IMR-90 (cell line): ENCODE measurements at places on chromosomes 2 and 18. TPM values are rescaled to one million over a fixed set of nuclear protein-coding genes. Genes with fewer than 3 reads are reported as not detected.

GRCh38 chr18:76613755-76614120 is 118.7 kb upstream of the ZNF516 start:
- DNase-seq = no peak
- H3K27ac ChIP-seq = no peak overlapping the region
- H3K4me3 ChIP-seq = no peak overlapping the region
- no peaks in the 10 kb centered on the region for H3K27me3 ChIP-seq

ALLC gene
- total RNA-seq = not detected in 2 replicates

GRCh38 chr2:8487461-8487932 is 194.4 kb upstream of the ID2 start:
- DNase-seq = no peak
- H3K4me1 ChIP-seq = no peaks in the 10 kb centered on the region
- no peaks in the 10 kb centered on the region for H3K36me3 ChIP-seq

GRCh38 chr2:205644018-205644417 is 38.3 kb upstream of the NRP2 start:
- peaks cover 3% of the 10 kb centered on the region for H3K4me1 ChIP-seq
- DNase-seq = peak; percentile 48
- H3K27ac ChIP-seq = no peak overlapping the region
- H3K4me3 ChIP-seq = no peak overlapping the region
- no peaks in the 10 kb centered on the region for H3K27me3 ChIP-seq

DNA sequence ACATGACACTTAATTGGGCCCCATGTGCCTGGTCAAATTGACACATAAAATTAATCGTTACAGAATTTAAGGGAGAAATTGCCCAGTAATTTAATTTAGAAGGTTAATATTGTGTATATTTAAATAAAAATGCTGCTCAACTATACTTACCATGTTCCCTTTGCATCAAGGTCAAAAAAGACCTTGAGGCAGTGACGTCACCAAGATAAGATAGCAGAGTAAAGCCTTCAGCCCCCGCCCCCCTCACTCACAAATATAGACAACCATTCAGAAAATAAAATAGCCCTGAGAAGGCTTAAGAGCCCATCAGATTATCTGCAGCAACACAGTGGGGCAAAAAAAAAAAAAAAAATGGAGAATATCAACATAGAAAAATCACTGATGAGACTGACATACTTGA is 785.7 kb downstream of the CCDC85A start:
- H3K4me1 ChIP-seq = no peaks in the 10 kb centered on the region
- no peak for DNase-seq
- H3K27me3 ChIP-seq = no peaks in the 10 kb centered on the region
- no peak overlapping the region for H3K4me3 ChIP-seq

DNA sequence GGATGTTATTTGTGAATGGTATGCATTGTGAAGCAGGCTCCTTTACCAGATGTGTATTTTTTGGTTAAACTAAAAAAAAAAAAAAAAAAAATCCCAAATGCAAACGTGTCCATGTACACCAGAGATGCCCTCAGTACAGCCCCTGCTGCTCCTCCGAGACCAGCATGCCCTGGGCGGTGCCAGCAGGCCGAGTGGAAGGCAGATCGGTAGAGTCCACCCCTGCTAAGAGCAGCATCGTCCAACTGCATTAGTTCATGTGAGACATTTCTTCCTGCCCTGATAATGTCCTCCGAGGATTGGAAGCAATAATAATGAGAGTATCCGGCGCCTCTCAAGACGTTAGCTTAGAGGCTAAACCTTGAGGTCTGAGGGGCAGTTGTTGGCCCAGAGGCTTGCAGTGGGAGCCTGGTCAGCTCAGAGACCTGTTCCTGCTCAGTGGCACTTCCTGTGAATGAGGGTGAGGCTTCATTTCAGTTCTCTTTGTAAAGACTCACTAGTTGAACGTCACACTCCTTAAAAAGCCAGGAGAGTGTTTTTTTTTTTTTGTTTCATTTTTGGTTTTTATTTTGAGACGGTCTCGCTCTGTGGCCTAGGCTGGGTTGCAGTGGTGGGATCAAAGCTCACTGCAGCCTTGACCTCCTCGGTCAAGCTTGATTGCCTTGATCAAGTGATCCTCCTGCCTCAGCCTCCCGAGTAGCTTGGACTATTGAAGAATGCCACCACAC is 5.6 kb downstream of the SLC66A3 start:
- H3K27me3 ChIP-seq = no peaks in the 10 kb centered on the region
- no peak overlapping the region for H3K27ac ChIP-seq
- peaks cover 2% of the 10 kb centered on the region for H3K36me3 ChIP-seq
- H3K4me3 ChIP-seq = no peak overlapping the region

NGEF gene
- 1.1 TPM in 2 replicates for total RNA-seq

DNA sequence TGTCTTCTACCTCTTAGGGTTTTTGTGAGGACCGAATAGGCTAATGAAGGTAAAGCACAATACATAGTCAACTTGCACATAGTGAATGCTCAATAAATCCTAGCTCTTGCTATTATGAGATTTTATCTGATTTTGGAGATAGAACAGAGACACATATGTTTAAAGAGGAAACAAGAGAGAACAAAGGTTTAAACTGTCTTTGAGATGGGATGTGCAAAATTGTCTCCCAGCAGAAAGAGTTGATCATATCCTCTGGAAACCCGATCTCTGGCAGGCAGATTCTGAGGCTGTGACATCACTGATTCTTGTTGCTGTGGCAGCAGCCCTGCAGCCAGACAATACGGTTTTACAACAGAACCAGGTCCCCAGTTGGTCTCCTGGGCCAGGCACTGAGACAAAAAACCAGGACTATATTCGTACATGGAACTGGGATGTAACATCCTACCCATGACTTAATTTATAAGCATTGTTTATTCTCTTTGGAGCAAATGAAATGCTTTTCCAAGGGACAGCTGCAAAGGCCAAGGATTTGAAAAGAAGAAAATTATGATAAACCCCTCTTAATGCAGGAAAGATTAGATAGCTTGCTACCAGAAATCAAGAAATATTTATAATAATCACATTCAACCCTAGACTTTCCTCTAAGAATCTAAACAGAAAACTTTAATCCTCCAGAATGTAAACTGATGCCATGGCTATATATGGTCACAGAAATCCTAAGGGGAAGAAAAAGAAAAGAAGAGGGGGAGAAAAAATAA is 80.2 kb downstream of the SLC8A1 start:
- H3K27me3 ChIP-seq = no peaks in the 10 kb centered on the region
- peaks cover 19% of the 10 kb centered on the region for H3K4me1 ChIP-seq
- no peaks in the 10 kb centered on the region for H3K36me3 ChIP-seq

DNA sequence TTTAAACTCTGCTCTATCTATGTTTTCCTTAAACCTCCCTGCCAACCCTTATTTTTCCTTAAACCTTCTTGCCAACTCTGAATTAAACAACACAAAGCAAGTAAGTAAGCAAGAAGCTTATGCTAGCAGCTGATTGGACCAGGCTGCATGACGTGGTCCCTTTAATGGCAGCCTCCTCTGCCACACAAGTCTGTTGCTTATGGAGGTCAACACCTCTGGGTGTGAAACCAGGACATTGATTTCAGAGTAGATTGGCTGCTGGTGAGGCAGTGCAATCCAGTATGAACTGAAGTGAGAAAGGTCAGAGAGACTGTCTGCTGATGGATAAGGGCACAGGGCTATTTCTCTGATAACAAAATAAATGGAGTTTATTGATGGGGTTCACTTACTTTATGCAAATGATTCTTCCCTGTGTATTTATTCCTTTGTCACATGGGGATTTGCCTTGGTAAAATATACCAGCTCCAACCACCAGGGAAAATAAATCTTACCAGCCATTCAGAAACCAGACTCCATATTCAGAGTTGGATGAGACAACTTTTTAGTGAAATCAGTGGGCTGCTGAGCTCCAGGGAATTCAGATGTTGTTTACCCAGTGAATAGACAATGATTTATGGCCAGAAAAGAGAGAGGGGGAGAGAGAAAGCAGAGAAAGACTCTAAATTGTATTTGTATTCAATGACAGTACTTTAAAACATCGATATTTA is 112.2 kb upstream of the NCKAP5 start:
- no peak overlapping the region for H3K27ac ChIP-seq
- DNase-seq = no peak
- H3K27me3 ChIP-seq = no peaks in the 10 kb centered on the region
- no peak overlapping the region for H3K4me3 ChIP-seq
- H3K4me1 ChIP-seq = peaks cover 13% of the 10 kb centered on the region

GRCh38 chr2:80238692-80239469 is 65.7 kb downstream of the LRRTM1 start:
- H3K27ac ChIP-seq = no peak overlapping the region
- peak; percentile 42 for DNase-seq
- no peak overlapping the region for H3K4me3 ChIP-seq
- H3K36me3 ChIP-seq = no peaks in the 10 kb centered on the region

CNRIP1 gene
- total RNA-seq = 23.3 and 25.6 TPM in 2 replicates

AKAIN1 gene
- not detected in 2 replicates for total RNA-seq

DNA sequence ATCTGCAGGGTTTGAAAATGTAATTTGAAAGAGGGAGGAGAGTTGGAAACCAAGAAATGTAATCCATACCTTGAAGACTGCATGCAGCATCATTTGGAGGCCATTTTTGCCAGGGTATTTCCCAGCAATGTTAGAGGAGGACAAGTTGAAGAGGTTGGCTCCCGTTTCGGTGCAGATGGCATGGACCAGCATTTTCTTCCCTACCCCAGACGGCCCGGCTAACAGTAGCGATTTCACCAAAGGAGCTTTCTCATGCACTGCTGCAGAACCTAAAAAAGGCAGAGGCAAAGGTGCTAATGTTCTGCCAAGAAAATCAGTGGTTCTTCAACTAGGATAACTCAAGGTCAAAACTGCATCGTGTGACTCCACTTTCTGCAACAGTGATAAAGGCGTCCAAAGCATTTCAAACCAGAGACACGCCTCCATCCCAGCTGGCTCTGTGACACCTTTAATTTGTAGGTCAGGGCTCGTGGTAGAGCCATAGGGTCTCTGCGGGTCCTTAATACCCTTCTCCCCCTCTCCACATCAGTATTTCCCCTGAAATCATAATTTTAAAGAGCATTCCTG is 99.6 kb upstream of the ASB18 start:
- peaks cover 6% of the 10 kb centered on the region for H3K27me3 ChIP-seq
- no peaks in the 10 kb centered on the region for H3K36me3 ChIP-seq
- DNase-seq = no peak
- H3K4me3 ChIP-seq = no peak overlapping the region
- no peak overlapping the region for H3K27ac ChIP-seq
